ENCODE measurements at places on chromosomes 5 and 9.

- no peak for DNase-seq
Observed at GRCh38 chr5:82167372-82167935, 110.7 kb downstream of the RPS23 start.

- no peak for DNase-seq
Observed at GRCh38 chr5:119470851-119471451, 18.7 kb downstream of the HSD17B4 start.

DNA sequence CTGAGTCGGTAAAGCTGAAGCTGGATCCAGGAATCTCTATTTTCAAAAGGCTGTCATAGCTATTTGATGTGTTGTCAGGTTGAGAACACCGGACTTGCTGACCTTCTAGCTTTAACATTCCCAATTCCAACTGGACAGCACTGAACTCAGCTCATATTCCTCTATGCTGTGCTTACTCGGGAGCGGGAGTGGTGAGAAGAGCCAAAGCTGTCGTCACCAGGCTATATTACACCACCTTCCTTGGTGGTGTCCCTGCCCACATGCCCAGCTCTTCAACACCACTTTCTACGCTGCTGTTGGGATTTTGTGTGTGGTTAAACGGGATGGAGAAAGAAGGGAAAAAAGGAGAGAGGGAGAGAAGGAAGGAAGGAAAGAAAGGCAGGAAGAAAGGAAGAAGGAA is 653.6 kb downstream of the RAB3C start:
- no peak for DNase-seq

- no peak for DNase-seq
Observed at GRCh38 chr5:21689587-21689986, 1163.6 kb downstream of the CDH12 start.

DNA sequence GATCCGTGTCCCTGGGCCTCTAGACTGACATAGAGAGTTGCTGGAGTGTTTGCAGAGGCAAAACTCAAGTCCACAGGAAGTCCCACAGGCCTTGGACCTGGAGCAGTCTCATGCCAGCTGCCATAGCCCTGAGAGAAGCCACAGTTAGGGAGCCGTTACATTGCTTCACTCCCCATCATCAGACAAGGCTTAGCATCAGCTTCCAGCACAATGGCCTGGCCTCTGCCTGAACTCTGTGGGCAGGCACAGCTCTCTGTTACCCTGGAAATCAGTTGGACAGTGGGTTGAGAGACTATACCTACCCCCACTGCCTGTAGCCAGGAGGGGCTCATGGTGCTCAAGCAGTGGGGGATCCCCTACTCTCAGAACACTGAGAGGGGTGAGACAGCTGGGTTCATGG is 16.2 kb upstream of the C9orf72 start:
- no peak for DNase-seq

DNA sequence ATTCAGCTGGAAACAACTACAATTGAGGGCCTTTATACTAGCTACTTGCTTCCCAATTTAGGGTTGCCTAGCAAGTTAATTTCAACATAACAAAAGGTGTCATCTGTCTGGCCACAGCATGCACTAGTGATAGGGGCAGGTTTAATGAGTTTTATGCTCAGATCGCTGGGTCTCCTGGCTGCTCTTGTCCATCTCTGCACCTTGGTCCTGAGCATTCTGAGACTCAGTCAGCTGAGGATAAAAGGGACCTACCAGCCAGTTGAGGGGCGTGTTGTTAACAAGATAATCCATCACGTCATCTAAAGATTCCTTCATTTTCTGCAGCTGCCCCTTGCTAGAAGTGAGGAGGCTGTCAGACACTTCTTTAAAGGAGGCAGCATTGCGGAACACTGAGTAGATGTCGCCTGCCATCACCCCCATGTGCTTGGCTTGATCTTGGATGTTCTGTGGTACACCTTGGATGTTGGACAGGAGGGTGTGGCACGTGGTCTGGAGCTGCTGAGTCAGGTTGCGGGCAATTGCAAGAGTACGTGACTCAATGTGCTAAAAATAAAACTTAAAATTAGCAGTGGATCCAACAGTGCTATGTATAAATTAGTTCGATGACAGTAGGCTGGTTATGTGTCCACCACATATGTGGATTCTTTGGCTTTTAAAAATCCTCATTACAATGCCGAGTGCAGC is 11.0 kb downstream of the PLIN2 start:
- no peak for DNase-seq

- no peak for DNase-seq
Observed at GRCh38 chr5:147752033-147752432, 30.5 kb downstream of the JAKMIP2 start.

- no peak for DNase-seq
Observed at GRCh38 chr5:109146591-109146990, 263.2 kb downstream of the PJA2 start.

GRCh38 chr5:11482011-11482410 is 422.2 kb downstream of the CTNND2 start:
- no peak for DNase-seq

- no peak for DNase-seq
Observed at GRCh38 chr9:91223000-91223399, 138.7 kb downstream of the AUH start.

GRCh38 chr9:90112788-90113187 is 508.0 kb downstream of the GADD45G start:
- DNase-seq, result no peak

GRCh38 chr5:168755548-168756093 is 176.5 kb upstream of the PANK3 start:
- no peak for DNase-seq

DNA sequence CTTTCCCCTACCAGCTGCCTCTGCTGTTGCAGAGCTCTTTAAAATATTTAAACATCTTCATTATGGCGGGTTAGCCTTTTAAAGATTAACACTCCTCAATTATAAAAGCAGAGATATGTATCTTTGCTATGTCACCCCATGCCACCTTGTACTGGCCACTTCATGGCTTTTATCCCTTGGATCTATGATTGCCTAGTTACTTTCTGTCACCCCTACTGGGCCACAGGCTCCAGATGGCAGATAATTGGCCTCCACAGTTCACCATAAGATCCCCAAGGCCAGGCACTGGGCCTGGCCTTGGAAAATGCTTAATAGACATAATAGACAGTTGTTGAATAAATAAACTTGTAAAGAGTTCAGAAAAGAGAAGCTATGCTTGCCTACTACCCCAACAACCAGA is 142.0 kb upstream of the SHB start:
- DNase-seq, result no peak

GRCh38 chr5:17243287-17244063 is 26.0 kb downstream of the BASP1 start:
- DNase-seq, result no peak

GRCh38 chr9:70519912-70520724 is 105.7 kb upstream of the KLF9 start:
- DNase-seq, result no peak

DNA sequence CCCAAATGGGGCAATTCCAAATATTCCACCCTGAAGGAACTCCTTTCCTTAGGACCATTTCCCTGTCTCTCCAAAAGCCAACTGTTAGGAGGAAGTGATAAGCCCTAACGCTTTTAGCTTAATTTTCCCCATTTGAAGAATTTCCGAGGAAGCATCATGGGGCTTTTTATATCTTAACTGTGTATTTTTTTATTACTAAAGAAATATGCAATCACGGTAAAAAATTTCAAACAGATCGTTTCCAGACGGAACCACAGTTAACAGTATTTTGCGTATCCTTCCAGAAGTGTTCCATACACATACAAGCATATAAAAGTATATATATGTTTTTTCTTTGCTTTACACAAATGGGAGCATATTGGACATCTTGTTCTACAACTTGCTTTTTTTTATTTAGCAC is 133.8 kb downstream of the FGF1 start:
- DNase-seq, result no peak

- DNase-seq, result no peak
Observed at GRCh38 chr5:139696894-139697658, 48.9 kb downstream of the CXXC5 start.

GRCh38 chr5:88393716-88394535 is 125.3 kb upstream of the TMEM161B start:
- no peak for DNase-seq

DNA sequence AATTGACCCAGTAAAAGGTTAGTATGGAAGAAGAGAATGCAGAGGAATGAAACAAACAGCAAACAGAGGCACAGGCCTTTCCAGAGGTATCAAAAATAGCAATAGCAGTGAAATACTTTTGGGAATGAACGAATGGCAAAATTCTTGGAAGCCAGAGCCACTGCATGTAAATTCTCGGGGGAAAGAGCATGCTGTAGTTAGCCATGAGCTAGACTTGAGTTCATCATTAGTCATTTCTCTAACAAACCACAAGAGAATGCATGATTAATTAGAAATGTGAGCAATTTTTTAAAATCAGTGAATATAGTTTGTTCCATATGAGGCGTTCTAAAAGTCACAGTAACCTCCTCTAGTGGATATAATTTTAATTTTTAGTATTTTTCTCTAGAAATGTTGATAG is 170.3 kb upstream of the PRR16 start:
- DNase-seq, result no peak

- no peak for DNase-seq
Observed at GRCh38 chr9:134847752-134848432, 32.7 kb upstream of the FCN2 start.

DNA sequence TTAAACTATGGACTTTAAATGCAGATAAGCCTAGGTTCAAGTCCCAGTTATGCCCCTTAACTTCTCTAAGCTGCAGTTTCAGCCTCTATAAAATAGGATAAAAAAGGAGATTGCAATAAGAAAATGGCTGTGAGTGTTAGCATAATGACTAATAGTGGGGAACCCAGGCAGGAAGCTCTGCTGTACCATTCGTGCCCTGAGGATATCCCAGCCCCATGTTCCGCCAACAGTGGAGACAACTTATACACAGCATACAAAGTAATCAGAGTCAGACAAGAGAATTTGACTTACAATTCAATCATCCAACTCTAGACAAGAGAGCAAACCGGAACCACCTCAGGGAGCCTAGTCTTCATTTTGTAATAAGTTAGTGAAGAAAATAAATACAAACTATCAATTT is 141.5 kb upstream of the FSTL4 start:
- DNase-seq, result no peak

DNA sequence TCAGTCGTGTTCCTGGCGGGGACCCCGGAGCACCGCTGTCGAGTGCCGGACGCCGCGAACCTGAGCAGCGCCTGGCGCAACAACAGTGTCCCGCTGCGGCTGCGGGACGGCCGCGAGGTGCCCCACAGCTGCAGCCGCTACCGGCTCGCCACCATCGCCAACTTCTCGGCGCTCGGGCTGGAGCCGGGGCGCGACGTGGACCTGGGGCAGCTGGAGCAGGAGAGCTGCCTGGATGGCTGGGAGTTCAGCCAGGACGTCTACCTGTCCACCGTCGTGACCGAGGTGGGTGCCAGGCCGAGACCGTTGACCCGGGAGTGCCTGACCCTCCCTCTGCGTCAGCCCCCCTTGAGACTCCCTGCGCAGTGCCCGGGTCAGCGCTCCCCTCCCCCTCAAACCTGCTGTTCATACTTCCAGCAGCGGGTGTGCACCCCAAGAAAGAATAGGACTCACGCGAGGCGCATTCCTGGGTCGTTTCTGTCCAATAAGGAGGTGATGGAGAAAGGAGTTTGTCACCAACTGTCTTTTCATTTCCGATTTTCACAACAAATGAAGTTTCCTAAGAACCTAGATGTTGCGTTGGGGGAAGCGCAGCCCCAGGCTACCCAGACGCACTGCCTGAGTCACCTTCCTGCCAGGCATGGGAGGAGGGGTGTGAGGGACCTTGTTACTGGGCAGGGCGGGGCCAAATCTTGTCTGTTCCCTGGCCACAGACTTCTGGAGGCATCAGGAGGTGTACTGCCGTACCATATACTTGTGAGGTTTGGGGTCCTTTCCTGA is 722 bp downstream of the SLC22A4 start:
- no peak for DNase-seq

GRCh38 chr9:95030344-95030743 is 287.2 kb downstream of the FANCC start:
- no peak for DNase-seq

DNA sequence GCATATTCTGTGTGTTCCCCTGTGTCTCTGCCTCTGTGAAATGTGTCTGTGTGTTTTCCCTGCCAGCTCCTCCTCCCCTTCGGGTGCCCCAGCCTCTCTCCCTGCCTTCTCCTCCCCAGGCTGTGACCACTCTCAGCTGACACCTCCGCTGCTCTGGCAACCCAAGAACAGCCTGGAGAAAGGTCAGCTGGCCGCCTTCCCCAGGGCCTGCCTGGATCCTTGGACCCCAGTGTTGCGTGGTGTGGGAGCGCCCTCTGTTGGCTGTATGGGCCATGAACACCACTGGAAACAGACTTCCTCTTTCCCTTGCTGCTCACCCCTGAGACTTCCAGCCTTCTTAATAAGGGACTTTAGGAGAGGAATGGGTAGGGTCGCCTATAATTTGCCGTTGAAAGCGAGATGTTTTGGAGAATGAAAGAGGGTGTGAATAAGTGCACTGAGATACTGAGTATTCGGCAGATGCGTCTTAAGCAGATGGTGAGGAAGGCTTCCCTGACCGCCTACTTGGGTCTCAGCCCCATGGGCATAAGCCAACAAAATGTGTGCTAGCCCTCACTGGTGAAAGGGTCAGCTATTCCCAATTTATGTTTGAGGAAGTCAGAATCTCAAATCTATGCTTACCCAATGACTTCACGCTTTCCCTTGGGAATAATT is 114.9 kb upstream of the TRIM32 start:
- peak; percentile 12 for DNase-seq

DNA sequence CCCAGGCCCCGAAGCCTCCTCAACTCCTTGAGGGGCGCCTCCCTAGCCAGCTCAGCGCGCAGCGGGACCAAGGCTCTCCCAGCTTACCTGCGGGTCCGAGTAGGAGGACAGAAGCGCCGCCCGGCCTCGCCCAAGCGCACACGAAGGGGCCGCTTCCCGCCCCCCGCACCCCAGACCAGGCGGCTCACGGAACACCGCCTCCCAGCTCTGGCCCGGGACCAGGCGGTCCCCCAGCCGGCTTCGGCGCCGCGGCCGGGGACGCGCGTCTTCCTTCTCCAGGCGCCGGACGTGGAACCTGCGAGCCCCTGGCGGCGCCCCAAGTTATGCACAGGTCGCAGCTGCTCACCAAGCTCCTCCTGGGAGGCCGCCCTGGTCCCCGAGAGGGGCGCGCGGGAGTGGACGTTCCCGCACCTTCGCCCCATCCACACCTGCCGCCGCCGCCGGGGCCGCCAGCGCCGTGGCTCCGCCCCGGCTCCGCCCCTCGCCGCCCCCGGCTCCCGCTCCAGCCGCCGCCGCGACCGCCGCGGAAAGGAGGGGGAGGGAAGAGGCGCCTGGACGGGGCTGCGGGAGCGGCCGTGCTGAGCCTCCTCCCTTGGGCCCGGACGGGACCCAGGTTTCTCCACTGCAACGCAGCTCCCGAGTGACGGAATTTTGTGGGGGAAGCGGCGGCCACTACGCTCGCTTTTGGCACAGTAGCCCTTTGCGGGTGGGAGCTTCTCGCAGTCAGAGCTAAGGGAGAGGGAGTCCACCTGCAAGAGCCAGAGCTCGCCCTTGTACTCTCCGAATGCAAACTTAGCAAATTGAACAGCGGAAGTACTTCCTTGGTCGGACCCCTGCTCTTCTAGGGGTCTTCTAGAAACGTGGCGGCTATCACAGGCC is 77.5 kb upstream of the IFNE start:
- DNase-seq, result peak; percentile 69

- no peak for DNase-seq
Observed at GRCh38 chr5:83831834-83832233, 111.2 kb upstream of the HAPLN1 start.

Data from NCI-H1930 (cell line).